Amniotic stem cell (primary cell): ENCODE measurements at places on chromosomes 12 and 14.

DNA sequence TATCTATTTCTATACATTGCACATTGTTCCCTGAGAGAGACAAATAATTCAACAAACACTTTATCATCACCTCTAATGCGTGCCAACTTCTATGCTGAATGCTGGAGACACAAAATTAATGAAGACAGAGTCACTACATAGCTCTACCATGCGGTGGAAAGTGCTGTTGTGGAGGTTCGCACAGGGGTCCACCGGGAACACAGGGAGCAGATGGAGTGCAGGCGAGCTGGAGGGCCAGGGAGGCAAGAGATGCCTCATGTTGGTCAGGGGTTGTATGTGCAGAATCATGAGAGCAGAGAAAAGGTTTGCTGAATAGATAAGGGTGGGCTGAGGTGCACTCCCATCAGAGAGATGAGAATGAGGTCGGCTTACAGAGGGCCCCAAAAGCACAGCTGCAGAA is 25.2 kb downstream of the FAM234B start:
- no peak for DNase-seq

DNA sequence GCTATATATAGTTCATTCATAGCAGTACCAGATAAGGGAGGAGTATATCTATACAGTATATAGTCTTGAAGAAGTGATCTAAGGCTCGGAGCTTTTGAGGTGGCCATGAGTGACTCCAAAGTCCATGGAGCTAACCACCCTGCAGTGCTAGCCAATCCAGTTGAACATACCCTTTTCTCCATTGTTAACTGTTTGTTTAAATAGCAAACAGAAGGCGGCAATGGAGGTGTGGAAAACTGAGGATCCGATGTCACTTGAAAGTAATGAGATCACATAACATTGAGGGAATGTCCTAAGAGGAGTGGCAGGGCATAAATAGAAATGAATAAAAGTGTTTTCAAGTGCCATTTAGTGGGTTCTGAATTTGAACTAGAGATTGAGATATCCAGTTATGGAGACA is 12.4 kb upstream of the SNAPC1 start:
- DNase-seq: no peak

GRCh38 chr14:91249841-91250616 is 5.5 kb upstream of the GPR68 start:
- DNase-seq: no peak

- DNase-seq: no peak
These were observed 44.9 kb downstream of the ADCK1 start for GRCh38 chr14:77844802-77845201.

- DNase-seq: no peak
These were observed 2.4 kb downstream of the AGAP2 start for GRCh38 chr12:57735952-57736740.

- DNase-seq: no peak
These were observed 1.7 kb upstream of the SELPLG start for GRCh38 chr12:108635201-108635996.

- DNase-seq: no peak
These were observed 12.4 kb downstream of the MGST1 start for GRCh38 chr12:16359512-16360491.

DNA sequence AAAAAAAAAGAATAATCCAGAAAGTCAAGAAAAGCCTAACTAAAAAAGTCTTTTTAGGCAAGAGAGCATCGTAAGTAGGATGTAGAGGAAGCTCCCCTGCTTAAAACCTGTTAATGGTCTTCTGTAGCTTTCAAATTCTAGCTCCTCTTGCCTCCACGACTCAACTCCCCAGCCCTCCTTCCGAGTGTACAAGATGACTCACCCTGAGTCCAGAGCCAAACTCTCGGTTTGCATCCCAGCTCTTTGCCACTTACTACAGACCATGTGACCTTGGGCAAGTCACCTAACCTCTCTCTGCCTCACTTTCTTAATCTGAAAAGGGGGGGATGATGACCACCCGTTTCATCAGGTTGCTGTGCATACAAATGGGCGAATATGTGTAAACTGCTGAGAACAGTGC is 460.4 kb downstream of the DPF3 start:
- no peak for DNase-seq
